GM18507 (cell line): ENCODE measurements at places on chromosomes 12 and 14.

DNA sequence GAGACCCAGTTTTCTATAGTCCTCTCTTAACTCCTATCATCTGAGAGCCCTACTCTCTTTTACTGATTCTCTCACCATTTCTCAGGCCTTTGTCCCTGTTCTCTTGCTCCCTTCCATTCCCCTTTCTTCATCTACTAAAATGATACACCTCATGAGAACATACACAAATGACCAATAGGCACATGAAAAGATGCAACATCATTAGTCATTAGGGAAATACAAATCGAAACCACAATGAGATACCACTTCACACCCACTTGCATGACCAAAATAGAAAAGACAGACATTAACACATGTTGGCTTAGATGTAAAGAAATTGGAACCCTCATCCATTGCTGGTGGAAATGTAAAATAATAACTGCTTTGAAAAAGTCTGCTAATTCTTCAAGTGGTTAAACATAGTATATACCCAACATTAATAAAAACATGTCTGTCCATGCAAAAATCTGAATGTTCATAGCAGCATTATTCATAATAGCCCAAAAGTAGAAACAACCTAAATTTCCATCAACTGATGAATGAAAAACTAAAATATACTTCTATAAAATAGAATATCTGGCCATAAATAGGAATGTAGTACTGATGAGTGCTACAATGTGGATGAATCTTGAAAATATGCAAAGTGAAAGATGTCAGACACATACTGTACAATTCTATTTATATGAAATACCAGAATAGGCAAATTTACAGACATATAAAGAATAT is 66.0 kb downstream of the DENND5B start:
- DNase-seq = peak; percentile 4

GRCh38 chr14:105123064-105123665 is 45.4 kb downstream of the JAG2 start:
- DNase-seq = no peak

DNA sequence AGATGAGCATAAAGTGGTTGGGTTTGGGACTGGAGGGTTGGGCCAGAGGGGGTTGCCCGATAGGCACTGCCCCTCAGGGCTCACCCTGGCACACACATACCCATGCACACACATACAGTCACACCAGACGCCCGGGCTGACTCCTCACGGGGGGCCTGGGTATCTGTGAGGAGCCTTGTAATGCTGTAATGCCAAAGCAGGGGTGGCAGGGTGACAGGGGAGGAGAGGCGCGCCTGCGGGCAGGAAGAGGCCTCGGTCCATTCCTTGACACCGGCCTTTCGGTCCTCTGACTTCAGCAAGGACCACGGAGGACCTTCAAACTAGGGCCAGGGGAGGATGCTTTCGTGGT is 375 bp downstream of the FAIM2 start:
- no peak for DNase-seq

- DNase-seq = no peak
These were observed 1014.1 kb downstream of the TMTC2 start for GRCh38 chr12:83700838-83701237.

- DNase-seq = no peak
These were observed 3.4 kb downstream of the KCNA5 start for GRCh38 chr12:5047094-5047493.

GRCh38 chr12:106901276-106901675 is 54.4 kb upstream of the TMEM263 start:
- no peak for DNase-seq

DNA sequence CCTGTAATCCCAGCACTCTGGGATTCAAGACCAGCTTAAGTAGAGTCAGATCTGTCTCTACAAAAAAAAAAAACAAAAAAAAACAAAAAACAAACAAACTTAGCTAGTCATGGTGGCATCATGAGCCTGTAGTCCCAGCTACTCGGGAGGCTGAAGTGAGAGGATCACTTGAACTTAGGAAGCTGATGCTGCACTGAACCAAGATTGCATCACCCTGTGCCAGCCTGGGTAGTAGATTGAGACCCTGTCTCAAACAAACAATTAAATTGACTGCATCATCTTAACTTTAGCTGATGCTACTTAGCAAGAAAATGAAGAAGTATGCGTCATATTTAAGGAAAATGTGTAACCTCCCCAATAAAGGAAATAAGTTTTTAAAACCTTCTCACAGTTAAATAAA is 136.6 kb upstream of the ATXN7L3B start:
- no peak for DNase-seq

DNA sequence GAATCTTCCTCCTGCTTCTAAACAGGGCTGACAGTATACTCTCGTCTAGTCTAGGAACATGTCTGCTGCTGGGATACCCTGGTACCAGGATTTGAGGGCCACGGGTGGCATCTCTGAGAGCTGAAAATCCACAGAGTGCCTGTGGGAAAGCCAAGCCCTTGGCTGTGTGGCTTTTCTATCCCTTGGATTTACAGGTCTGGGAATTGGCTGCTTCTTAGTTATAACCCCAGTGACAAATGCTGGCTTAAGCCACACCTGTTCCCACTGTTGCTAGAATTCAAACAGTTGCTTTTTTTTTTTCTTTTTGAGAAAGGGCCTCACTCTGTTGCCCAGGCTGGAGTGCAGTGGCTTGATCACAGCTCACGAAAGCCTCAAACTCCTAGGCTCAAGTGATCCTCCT is 14.3 kb upstream of the RIN3 start:
- DNase-seq = no peak

DNA sequence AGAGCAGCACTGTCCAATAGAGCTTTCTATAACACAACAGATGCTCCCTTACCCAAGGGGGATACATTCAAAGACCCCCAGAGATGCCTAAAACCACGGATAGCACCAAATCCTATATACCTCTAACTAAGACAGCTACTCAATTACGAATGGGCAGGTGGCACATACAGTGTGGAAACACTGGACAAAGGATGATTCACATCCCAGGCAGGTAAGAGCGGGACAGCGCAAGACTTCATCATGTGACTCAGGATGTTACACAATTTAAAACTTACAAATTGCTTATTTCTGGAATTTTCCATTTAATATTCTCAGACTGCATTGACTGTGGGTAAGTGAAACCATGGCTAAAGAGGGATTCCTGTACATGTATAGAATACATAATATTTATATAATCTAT is 5.5 kb upstream of the HCFC2 start:
- no peak for DNase-seq

GRCh38 chr12:29204521-29204920 is 55.4 kb downstream of the FAR2 start:
- no peak for DNase-seq

- no peak for DNase-seq
These were observed 7.5 kb downstream of the RIMBP2 start for GRCh38 chr12:130708648-130709047.

- no peak for DNase-seq
These were observed 367.6 kb downstream of the C12orf75 start for GRCh38 chr12:105698075-105698474.

DNA sequence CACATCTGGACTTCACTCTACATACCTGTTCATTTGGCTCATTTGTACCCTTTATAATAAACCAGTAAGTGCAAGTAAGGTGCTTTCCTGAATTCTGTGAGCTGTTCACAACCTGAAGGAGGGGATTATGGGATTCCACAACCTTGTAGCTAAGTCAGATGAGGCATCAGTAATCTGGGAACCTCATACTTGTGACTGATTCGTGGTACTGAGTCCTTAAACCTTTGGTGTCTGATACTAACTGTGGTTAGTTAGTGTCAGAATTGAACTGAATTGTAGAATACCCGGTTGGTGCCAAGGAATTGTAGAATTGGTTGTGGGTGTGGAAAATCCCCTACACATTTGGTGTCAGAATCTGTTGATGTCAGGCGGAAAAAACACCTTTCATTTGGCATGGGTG is 83.4 kb downstream of the TMX1 start:
- DNase-seq = no peak

DNA sequence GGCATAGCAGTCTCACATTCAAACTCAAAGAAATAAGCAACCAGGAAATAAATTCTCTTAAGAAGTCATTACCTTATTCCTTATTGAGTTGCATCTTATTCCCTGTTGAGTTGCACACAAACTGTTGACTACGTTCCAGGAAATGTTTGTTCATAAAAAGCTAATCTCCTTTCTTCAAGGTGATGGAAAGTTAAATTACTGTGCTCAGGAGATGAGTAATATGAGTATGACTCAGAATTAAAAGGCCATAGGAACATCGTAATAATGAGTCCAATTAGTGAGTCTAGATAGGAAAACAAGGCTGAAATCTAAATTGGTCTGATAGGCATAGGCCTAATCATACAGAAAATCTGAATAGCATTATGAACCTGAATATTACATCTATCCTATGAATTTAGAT is 203.1 kb downstream of the SLC2A13 start:
- no peak for DNase-seq

DNA sequence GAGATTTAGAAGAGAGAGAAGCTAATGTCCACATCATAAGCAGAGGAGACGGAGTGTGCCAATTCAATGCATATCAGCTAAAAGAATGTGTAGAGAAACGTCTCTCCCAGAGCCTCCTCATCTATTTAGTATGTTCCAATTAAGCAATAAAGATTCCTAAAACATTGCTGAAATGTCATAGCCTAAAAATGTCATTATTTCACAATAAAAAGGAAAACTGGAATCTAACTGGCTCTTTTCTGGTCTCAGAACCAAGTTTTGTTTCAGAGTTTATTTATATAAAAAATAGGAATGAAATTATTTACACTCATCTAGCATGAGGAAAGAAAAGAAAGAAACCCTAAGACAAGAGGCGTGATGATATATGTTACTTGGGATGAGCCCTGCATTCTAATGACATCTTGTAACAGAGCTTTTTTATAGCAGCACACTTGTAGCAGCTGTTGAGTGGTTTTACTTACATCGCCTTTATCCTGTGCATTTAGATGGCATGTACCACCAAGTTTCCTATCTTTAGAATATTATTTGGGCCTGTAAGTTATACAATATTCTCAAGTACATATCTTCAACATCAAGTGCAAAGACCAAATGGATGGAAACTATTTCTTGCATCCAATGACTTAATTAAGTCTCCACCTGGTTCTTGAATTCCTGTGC is 266.3 kb upstream of the PRKD1 start:
- DNase-seq = no peak

DNA sequence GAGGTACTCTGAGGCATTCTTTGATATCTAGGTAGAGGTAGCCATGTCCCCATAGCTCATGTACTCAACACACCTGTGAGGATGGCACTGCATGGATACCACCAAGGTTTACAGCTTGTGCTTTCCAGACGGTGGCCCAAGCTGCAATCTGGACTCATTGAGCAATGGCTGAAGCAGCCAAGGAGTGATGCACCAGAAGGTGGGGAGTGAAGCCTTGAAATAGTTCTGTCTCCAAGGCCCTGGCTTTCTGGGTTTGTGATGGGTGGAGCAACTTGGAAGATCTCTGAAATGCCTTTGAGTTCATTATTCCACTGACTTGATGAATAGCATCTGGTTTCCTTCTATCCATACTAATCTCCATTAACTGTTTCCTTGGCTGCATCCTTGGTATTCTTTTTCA is 290.0 kb upstream of the NOVA1 start:
- no peak for DNase-seq
